Gastrocnemius medialis (tissue), 4 donors: ENCODE measurements at places on chromosomes 3 and 15.

- peaks cover 28% of the 10 kb centered on the region for H3K27me3 ChIP-seq
- no peaks in the 10 kb centered on the region for H3K4me1 ChIP-seq
- no peaks in the 10 kb centered on the region for H3K36me3 ChIP-seq
- H3K27ac ChIP-seq: no peak overlapping the region
These were observed 218.4 kb upstream of the LINGO1 start for GRCh38 chr15:77851086-77851485.

DNA sequence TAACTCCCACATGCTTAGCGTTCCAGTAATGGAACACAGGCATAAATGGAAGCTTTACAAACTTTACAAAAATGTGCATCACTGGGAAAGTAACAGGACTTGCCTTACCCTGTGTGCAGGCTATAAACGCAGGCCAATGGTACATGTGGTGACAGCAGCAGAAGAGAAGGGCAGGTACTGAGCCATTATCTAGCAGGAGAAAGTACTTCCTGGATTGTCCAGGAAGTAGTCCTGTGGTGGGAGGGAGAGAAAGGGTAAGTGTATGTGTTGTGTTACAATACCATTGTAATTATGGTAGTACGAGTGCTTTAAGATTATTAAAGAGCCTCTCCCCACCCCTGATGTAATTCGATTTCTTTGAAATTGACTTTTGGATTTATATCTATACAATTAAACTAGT lies 5.3 kb downstream of the ATP1B3 start:
- no peak overlapping the region for H3K27ac ChIP-seq
- H3K36me3 ChIP-seq: no peaks in the 10 kb centered on the region
- no peak overlapping the region for H3K4me3 ChIP-seq
- peaks cover 16% of the 10 kb centered on the region for H3K4me1 ChIP-seq
- H3K27me3 ChIP-seq: no peaks in the 10 kb centered on the region

DNA sequence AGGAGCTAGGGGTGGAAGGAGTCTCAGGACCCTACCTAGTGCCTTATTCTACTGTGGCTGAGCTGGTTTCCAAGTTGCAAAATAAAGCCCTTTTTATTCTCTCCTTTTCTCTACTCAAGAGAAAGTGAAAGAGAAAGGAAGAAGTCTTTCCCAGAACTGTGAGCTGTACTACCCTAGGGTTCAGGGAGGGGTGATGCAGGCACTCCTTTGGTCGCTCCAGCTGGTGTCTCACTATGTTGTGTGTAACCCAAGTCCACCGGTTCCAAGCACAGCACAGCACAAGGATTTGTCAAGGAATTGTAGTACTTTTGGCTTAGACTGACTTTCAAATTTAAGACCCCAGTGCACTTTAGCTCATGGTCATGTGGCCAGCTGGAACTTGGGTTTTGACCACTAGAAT lies 1721.7 kb downstream of the OTOL1 start:
- H3K4me1 ChIP-seq: no peaks in the 10 kb centered on the region
- no peaks in the 10 kb centered on the region for H3K27me3 ChIP-seq
- no peak overlapping the region for H3K4me3 ChIP-seq
- H3K36me3 ChIP-seq: no peaks in the 10 kb centered on the region

GRCh38 chr3:134754768-134755559 lies 40.1 kb upstream of the EPHB1 start:
- H3K27me3 ChIP-seq: no peaks in the 10 kb centered on the region
- H3K27ac ChIP-seq: no peak overlapping the region
- no peaks in the 10 kb centered on the region for H3K36me3 ChIP-seq
- H3K4me3 ChIP-seq: no peak overlapping the region
- H3K4me1 ChIP-seq: peaks cover 12% of the 10 kb centered on the region
